ENCODE measurements at places on chromosomes 3 and 15. TPM values are rescaled to one million over a fixed set of nuclear protein-coding genes. Genes with fewer than 3 reads are reported as not detected.

- no peak for DNase-seq
Observed at GRCh38 chr15:55789066-55789660, 46.2 kb upstream of the PRTG start.

DNA sequence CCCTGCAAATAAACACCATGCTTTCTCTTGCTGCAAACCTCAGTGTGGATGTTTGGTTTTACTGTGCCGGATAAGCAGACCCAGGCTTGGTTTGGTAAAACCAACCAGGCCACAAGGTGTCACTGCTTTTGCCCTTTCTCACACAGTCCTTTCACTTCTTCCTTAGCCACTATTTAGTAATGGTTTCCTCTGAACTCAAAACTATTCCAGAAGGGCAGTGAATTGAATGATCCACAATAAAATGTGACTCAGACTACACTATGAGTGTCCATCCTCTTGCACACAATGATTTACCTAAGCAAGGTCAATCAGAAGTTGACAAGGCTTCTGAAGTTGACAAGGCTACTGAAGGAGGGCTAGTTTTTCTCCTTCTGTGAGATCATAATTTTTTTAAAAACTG is 552.4 kb upstream of the CCDC54 start:
- no peak for DNase-seq

Gene RAB6B
- polyA plus RNA-seq = 6.5 TPM

- no peak for DNase-seq
Observed at GRCh38 chr3:160346511-160346910, 52.5 kb downstream of the IFT80 start.

DNA sequence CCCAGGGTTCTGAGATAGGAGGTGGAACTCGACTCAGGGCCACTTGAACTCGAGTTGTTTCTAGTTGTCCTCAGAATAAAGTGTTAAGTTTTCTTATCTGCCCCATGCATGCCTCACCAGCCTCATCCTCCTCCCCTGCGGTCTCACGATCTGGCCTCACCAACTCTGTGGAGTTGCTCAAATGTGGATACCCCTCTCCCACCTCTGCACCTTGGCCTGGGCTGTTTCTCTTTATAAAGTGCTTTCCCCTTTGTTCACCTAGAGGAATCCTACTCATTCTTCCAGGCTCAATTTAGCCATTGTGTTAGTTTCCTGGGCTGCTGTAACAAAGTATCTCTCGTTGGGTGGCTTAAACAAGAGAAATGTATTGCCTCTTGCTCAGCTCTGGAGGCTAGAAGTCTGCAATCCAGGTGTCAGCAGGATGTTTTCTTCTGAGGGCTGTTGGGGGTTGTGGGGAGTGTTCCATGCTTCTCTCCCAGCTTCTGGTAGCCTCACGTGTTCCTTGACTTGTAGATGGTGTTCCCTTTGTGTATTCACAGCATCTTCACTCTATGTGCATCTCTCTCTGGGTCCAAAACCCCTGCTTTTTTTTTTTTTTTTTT is 100.7 kb downstream of the MEX3B start:
- DNase-seq = no peak

- no peak for DNase-seq
Observed at GRCh38 chr3:68985146-68985790, 28.2 kb downstream of the EOGT start.

Gene ATP2B2
- 0.24 TPM for polyA plus RNA-seq

All from right lung (tissue), 10 donors.